ENCODE measurements at places on chromosomes 1 and 21.

DNA sequence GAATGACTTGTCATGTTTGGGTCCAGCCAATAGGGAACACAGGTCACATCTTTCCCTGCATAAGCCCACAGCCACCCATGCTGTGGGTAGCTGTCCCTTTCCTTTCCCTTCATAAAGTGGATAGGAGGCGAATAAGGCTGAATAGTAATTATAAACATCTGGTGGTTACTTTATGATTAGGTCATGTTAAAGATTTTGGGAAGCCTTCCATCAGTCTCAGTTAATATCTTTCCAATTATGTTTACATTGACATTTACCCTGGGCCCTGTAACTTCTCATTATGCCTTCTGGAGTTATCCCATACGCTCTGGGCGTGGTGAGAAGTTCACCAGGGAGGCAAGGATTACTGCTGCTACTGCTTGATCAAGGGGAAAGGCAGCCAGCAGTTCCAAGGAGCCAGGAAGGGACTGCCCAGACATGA, 197.2 kb downstream of the HLX start:
- no peak for DNase-seq

GRCh38 chr1:41394369-41394744, 33.1 kb downstream of the FOXO6 start:
- no peak for DNase-seq

- DNase-seq: no peak
These were observed 764 bp downstream of the PKNOX1 start for GRCh38 chr21:42974832-42975820.

DNA sequence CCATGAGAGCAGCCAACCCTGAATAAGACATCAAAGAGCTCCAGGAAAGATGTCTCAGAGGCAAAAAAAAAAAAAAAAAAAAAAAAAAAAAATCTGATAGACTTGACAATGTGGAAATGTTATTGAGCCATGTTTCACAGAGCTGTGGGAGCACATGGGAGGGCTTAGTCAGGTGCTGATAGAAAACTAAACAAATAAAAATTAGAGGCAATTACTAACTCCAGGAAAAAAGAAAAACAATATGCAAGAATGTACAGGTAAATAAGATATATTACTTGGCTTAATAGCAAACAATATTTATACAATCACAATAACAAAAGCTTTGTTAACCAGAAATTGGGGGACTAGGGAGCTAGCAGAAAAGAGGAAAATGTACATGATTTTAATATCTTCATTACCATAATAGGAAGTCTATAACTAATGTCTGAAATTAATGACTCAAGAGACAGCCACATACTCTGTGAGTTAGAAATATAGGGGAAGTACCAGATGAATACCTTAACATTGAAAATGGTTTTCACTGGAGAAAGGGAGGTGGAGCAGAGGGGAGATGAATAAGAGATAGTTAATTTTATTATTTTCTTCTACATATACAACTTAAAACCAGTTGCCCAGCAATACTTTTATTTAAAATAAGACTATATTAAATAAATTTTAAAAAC, 16.9 kb upstream of the RGS16 start:
- DNase-seq: no peak

DNA sequence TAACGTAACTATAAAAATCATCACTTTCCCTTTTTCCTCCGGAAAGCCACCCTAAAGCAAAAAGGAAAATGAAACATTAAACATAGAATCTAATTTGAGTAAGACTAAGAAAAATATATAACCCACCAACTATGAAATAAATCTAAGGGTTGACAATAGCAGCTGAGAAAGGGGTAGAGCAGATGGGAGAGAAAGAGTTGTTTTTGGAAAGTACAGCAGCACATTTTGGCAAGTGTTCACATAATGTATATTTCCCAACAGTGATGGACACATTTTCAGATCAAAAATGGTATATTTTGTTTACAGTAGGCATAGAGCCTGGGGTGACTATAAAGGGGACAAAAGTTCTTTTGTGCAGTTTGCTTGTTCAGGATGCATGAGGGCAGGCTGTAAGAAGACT, 1287.4 kb upstream of the B3GALT2 start:
- no peak for DNase-seq

DNA sequence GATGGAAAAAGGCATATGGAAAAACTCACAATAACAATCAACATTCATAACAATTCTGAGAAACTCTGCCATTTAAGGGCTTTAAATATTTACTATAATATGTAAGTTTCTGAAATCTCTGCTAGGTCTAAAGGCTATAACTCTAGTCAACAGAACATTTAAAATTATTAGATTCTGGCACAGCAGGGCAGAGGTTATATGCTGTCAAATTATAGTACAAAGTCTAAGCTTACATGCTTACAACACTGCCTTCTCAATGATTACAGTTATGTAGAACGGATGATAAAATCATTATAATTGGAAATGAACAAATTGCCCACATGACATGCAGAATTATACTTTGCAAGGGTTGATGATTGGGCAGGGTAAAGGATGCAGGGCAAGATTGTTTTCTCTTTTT, 97.7 kb downstream of the PIGK start:
- DNase-seq: no peak

DNA sequence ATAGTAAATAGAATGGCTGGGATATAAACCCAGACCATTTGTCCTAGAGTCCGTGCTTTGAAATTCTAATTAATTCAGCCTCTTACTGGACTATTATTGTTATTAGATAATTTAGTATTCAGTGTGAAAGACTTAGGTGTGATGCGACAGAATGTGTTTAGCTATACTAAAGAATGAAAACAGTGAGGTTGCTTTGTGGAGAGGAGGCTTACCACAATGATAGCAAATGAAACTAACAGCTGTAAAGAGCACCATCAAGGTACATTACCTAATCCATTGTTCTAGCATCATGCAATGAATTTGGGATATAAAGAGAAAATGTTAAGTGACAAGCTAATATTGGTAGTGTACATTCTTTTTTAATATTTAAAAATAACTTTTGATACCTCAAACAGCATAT, 911.1 kb downstream of the KCNT2 start:
- no peak for DNase-seq

DNA sequence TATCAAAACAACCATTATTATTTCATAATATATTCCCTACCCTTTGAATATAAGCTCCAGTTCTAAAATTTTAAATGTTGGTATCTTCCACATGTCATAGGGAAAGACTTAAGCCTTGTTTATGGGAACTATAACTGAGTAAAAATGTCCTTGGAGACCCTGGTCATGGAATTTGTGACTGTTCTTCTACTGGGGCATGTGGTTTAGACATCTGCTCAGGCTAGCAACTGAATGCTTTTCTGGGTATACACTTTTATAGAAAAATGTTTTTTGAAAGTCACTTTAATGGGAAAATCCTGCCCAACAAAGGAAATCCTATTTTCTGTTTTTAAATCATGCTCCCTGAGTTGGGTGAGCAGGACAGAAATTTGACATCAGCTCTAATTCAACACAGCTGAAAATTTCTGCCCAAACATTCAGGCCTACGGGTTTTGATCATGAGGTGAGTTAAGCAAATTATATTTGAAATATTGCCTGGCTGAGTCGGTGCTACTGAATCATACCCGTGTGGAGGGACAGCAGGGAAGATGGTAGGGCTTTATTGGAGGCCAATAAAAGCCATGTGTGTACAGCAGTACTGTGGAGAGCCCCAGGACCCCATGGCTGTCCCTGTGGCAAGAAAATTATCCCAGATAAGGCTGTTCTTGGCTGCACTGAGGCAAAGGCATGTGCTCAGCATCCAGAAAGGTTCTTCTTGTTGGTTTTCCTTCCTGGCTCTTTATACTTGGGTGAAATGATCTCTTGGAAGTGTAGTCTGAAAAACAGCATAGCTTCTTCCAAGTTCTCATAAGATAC, 391.8 kb downstream of the DISC1 start:
- no peak for DNase-seq

DNA sequence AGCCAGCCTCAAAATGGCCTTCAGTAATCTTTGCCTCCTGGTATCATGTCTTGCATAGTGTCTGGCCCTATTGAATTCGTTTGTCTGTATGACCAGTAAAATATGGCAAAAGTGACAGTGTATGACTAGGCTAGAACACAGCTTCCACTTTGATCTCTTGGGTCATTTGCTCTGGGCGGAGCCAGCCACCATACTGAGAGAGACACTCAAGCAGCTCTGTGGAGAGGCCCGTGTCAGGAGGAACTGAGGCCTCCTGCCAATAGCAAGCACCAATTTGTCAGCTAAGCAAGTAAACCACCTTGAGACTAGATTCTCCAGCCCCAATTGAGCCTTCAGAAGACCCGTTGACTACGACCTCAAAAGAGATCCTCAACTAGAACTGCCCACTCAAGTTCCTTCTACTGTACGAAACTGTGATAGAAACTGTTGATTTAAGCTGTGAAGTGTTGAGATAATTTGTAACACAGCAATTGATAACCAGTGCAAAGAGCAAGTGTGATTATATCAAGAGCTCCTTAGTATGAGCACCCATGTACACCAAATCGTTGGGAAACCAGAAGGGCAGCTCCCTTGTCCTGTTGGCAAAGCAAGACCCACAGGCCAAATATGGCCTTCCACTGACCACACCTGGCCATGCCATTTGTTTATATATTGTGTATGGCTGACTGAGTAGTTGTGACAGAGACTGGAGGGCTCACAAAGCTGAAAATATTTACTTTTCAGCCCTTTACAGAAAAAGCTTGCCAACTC, 52.7 kb upstream of the SERBP1 start:
- DNase-seq: no peak

- no peak for DNase-seq
These were observed 13.0 kb upstream of the GORAB start for GRCh38 chr1:170518965-170519364.

GRCh38 chr1:204307334-204307883, 52.3 kb downstream of the PLEKHA6 start:
- DNase-seq: no peak

GRCh38 chr1:9282696-9282955, 10.1 kb upstream of the SPSB1 start:
- DNase-seq: no peak

Data from stimulated activated CD8-positive, alpha-beta memory T cell treated with anti-CD3 and anti-CD28 coated beads, Interleukin-4, amount 100 ng/mL, for 1 hour (primary cell).